ENCODE measurements at places on chromosomes 13 and 19.
A peak's percentile ranks its signal among the peaks of the same experiment; 100 is the strongest.

DNA sequence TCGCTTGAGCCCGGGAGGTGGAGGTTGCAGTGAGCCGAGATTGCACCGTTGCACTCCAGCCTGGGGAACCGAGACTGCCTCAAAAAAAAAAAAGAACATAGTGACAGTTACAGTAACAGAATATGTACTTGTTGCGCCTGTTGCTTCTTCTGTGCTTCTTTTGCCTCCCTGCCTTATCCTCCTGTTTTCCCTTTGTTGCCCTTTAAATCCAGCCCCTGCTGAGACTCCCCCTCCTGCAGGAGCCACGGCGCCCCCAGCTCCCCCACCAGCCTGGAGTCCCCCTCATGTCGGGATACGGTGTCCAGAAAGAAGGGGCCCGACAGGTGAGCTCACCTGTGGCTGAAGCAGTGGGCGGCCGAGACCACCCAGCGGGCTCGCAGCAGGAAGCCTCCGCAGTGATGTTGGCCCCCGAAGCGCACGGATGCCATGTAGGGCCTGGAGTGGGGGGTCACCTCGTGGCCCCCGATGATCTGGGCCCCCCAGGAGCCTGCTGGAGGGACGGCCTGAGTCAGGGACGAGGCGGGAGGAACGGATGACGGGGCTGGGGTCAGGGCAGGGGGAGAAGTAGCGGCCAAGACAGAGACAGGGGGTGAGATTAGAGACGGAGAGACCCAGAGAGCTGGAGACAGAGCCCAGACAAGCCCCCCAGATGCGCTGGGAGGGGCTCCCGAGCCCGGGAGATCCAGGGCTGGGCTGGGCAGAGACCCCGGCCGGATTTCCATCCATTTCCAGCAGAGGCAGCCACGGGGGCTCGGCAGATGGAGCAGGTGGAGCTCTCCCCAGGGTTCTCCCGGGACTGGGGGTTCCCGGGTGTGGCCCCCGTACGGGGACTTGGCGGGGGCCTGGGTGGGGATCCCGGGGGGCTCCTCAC is 536 bp downstream of the PRSS57 start:
- DNase-seq, result no peak

DNA sequence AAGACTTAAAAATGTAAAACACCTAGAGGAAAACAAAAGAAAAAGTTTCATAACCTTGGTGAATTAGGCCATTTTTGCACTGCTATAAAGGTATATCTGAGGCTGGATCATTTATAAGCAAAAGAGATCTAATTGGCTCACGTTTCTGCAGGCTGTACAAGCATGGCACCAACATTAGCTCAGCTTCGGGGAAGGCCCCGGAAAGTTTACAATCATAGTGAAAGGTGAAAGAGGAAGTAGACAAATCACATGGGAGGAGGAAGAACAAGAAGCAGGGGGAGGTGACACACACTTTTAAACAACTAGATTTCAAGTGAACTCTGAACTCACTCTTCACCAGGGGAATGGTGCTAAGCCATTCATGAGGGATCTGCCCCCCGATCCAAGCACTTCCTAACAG is 1358.5 kb upstream of the PCDH9 start:
- no peak for DNase-seq

GRCh38 chr13:100859861-100860260 is 185.3 kb upstream of the TMTC4 start:
- DNase-seq, result no peak

GRCh38 chr13:102569488-102569887 is 27.3 kb upstream of the TPP2 start:
- DNase-seq, result no peak

DNA sequence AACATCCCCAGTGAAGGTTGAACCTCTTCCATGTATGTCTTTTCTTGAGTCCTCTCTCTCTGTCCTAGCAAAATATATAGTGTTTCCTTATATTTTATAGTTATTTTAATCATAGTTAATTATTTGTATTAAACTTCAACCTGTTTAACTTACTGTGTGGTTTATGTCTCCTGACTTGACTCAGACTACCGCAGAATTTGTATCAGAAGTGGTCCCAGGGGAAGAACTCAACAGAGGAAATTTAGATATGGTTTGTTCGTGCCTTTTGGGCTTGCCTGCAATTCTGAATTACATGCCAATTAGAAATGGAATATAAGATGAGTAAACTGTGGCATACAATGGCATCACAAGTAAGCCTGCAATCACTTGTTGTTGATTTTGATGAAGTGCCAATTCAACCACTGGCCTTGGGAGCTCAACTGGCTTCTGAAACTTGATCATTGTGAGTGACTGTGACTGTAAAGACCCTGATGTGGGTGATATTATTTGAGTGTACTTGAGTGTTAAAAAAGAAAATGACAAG is 1459.5 kb upstream of the PCDH20 start:
- DNase-seq, result no peak

DNA sequence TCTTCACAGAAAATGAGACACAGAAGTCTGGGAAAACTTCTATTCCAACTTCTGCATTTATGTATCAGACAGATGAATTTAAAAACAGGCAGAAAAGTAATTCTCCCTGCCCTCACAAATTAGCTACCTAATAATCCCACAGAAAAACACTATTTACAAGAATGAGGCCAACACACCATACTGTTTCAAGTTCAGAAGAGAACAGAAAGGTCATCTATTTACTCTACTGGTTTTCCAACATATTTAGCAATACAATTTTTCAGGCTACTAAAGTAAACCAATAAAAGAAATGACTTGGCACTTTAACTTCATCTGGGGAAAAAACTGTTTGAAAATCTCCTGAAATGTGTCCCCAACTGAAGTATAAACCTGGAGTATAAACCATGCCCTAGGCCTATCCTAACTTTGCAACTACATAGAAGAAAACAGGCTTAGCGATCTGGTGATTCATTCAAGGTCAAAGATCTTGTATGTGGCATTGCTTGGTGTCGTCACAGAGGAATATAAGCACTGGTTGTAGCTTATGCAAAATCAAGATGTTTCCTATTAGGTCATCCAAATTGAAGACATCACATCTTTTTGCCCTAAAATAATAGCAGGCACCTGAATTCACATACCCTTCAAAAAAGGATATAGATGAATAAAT is 20.1 kb upstream of the EBPL start:
- DNase-seq, result no peak

GRCh38 chr13:112392719-112393118 is 16.6 kb downstream of the SPACA7 start:
- no peak for DNase-seq

- DNase-seq, result no peak
Observed at GRCh38 chr13:53075356-53076041, 46.9 kb downstream of the OLFM4 start.

DNA sequence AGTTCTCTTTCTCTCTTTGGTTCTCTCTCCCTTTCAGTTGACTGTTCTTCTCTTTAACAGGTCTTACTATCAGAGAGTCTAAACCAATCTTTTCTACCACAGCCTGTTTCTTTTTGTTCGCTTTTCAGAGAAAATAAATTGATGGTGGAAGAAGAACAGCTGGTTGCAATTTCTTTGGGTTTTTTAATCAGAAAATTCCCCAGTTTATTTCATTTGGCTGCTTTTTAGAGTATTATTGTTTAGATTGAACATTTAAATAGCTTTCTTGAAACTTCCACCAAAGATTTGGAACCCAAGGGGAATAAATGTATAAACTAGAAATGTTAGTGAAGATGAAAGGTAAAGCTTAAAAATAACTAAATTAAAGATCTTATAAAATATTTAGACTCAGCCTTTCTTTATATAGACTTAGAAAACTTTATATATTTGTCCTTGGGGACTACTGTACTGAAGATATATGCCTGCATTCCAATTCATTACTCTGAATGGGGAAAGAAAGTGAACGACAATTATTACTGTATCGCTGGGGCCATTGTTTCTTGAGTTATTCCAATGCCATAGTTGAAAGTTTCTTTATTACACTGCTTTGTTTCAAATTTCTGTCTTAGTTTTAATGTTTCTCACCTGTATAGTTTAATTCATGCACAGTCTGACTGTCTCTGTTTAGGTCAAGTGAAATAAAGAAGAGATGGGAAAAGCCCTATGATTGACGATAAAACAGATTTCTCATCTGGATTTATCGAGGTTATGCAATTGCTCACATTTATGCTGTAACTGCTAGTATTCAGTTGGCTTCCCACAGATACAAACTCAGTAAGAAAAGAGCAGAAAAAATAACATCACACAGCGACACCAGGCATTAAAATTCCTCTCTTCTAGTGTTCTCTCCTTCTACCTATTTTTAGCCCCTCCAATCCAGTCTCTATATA is 169.4 kb upstream of the CSNK1A1L start:
- DNase-seq, result no peak

DNA sequence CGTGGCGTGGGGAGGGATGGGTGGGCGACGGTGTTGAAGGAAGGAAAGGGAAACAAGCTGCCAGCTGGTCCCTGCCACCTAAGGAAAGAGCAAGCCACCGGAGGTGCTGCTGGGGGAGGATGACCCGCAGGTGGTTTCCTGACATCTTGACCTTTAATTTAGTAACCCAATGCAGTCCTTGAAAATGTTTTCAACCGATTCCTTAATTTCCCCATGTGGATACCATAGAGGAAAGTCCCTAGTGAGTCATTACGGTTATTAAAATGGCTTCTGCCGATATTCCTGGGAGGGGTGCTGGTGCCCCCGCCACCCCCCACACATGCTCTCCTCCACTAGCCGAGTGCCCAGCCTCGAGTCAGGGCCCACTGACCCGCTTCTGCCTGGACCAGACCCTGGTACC is 6.3 kb upstream of the ANKRD10 start:
- no peak for DNase-seq

DNA sequence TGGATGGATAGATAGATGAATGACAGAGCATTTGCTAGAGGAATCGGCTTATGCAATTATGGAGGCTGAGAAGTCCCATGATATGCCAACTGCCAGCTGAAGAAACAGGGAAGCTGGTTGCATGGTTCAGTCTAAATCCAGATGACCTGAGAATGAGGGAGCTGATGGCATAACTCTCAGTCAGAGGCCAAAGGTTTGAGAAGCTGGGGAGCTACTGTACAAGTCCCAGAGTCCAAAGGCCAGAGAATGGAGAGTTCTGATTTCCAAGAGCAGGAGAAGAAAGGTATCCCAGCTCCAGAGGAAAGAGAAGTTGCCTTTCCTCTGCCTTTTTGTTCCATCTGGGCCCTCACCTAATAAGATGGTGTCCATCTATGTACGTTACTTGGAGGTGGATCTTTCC is 108.3 kb downstream of the CDK8 start:
- no peak for DNase-seq

DNA sequence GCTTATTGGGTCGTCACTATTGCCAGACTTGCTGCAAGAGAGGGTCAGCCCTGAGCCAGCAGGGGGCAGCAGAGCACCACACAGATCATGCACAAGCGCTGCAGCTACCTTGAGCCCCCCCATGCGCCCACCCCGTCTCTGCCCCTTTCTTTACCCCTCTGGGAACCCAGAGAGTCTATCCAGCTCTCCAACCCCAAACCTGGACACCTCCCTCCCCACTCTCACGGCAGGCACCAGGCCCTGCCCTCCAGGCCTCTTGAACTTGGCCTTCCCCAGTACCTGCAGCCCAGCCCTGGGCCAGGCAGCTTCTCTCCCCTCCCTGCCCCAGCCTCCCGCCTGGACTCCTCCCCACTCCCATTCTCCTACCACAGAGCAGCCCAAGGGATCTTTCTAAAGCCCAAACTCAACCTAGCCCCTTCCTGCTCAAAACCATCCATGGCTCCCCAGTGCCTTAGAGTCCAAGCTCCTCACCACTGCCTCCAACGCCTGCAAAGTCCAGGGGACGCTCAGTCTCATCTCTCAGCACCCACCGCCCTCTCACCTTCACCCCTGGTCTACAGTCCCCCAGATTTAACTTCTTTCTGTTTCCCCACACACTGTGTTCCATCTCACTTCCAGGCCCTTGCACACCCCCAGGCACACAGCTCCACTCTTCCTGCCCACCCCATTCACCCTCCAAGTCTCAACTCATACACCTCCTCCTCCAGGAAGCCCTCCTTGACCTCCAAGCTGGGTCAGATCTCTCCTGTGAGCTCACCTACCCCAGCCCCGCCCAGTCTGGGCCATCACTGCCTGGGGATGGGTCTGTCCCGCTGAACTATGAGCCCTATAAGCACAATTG is 9.4 kb upstream of the CEACAM16 start:
- peak; percentile 66 for DNase-seq

GRCh38 chr19:10203686-10204085 is 8.9 kb upstream of the DNMT1 start:
- no peak for DNase-seq

- no peak for DNase-seq
Observed at GRCh38 chr13:70098669-70099068, 9.0 kb upstream of the ATXN8OS start.

- no peak for DNase-seq
Observed at GRCh38 chr13:79228972-79229371, 177.1 kb downstream of the RBM26 start.

DNA sequence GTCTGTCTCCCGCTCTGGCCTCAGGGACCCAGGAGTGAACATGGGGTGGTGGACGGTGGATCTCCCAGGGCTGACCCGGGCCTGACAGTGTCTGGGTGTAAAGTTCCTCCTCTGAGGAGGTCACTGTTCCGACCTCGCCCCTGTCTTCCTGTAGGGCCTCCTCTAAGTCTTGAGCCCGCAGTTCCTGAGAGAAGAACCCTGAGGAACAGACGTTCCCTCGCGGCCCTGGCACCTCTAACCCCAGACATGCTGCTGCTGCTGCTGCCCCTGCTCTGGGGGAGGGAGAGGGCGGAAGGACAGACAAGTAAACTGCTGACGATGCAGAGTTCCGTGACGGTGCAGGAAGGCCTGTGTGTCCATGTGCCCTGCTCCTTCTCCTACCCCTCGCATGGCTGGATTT is at the start of gene SIGLEC9:
SIGLEC9 (plus strand) TSS at position 178 of the 400 bp plus-strand sequence; CDS start at position 247, 69 bp downstream.
- DNase-seq, result no peak

- DNase-seq, result no peak
Observed at GRCh38 chr19:6987850-6988249, 33.4 kb downstream of the MBD3L2B start.

DNA sequence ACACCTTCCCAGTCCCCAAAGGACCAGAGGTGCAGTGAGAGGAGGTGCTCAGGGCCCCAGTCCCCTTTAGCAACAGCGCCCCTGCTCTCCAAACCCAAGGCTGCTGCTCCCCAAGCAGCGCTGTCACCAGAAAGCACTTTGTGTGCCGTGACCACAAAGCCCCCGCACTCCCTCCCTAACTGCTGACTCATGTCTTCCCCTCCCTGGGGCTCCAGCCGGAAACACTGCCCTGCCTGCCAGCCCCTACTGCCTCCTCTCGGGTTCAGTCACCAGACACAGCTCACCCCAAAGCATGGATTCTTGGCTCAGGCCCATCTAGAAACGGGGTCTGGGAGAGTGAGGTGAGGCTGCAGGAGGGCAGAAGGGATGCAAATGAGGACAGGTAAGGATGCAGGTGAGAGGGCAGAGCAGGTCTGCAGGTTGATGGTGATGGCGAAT is 4.9 kb upstream of the TNFSF14 start:
- DNase-seq, result peak; percentile 76

DNA sequence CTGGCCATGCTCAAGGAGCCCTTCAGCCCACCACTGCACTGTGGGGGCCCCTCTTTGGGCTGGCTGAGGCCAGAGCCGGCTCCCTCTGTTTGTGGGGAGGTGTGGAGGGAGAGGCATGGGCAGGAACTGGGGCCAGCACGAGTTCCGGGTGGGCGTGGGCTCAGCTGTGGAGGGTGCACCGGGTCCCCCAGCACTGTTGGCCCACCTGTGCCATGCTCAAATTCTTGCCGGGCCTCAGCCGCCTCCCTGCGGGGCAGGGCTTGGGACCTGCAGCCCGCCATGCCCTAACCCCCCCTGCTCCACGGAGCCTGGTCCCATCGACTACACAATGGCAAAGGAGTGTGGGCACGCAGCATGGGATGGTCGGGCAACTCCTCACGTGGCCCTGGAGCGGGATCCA is 38.8 kb upstream of the TNFRSF19 start:
- DNase-seq, result no peak

All from CD4-positive, alpha-beta memory T cell (primary cell).